ENCODE measurements at places on chromosomes 5 and 9.

GRCh38 chr9:82912645-82913044 lies 150.3 kb downstream of the RASEF start:
- H3K4me3 ChIP-seq = no peak overlapping the region
- H3K27me3 ChIP-seq = no peaks in the 10 kb centered on the region
- H3K27ac ChIP-seq = no peak overlapping the region
- DNase-seq = peak; percentile 13
- no peaks in the 10 kb centered on the region for H3K36me3 ChIP-seq

- no peak overlapping the region for H3K27ac ChIP-seq
- H3K36me3 ChIP-seq = no peaks in the 10 kb centered on the region
These were observed 34.1 kb upstream of the MSX2 start for GRCh38 chr5:174690271-174690670.

GRCh38 chr5:2326601-2327000 lies 424.9 kb downstream of the IRX2 start:
- peaks cover 5% of the 10 kb centered on the region for H3K4me1 ChIP-seq
- DNase-seq = peak; percentile 43
- no peaks in the 10 kb centered on the region for H3K36me3 ChIP-seq
- no peaks in the 10 kb centered on the region for H3K27me3 ChIP-seq
- no peak overlapping the region for H3K4me3 ChIP-seq

DNA sequence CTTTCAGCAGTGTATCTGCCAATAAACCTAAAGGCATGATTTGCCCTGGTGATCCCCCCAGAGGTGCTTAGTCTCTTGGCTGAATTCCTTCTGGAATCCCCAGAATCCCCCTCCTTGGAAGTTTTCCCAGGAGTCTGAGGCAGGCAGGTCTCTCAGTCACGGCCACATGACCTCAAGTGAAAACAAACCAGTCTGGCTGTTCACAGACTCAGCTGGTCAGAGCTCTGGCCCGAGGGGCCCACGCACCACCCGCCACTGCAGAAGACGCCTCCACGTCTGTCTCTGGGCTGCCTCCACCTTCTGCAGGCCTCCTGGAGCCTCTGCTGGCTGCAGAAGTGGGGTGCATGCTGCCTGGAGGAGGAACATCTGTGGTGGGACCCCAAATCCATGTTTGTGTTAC lies 52.5 kb downstream of the HRH2 start:
- no peak overlapping the region for H3K27ac ChIP-seq
- no peak for DNase-seq
- no peaks in the 10 kb centered on the region for H3K36me3 ChIP-seq
- no peaks in the 10 kb centered on the region for H3K4me1 ChIP-seq

DNA sequence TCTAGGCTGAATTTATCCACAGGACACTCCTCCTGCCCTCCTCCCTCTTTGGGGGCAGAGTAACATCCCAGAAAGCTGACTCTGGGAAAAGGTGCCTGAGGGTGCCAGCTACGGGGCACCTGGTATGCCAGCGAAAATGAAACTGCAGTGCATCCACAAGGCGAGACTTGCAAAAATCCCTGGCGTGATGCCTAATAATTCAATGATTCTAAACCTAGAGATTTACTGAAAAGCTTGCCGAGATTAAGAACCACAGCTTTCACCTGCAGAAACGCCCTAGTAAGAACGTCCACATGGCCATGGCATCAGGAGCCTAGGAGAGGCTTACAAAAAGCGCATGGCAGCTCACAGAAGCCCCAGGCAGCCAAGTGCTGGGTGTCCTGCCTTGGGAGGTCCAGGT lies 20.9 kb downstream of the CCNJL start:
- no peak for DNase-seq
- no peak overlapping the region for H3K4me3 ChIP-seq
- no peaks in the 10 kb centered on the region for H3K27me3 ChIP-seq
- H3K4me1 ChIP-seq = peaks cover 17% of the 10 kb centered on the region

- no peak overlapping the region for H3K4me3 ChIP-seq
- peak; percentile 87 for DNase-seq
- no peaks in the 10 kb centered on the region for H3K36me3 ChIP-seq
- no peak overlapping the region for H3K27ac ChIP-seq
- H3K27me3 ChIP-seq = no peaks in the 10 kb centered on the region
- H3K4me1 ChIP-seq = no peaks in the 10 kb centered on the region
These were observed 869.4 kb upstream of the NUDT12 start for GRCh38 chr5:104431981-104432380.

GRCh38 chr5:54438620-54439389 lies 16.7 kb upstream of the HSPB3 start:
- H3K27me3 ChIP-seq = no peaks in the 10 kb centered on the region
- H3K4me1 ChIP-seq = no peaks in the 10 kb centered on the region
- no peak overlapping the region for H3K27ac ChIP-seq
- no peaks in the 10 kb centered on the region for H3K36me3 ChIP-seq

- DNase-seq = peak; percentile 61
- H3K27me3 ChIP-seq = no peaks in the 10 kb centered on the region
- no peak overlapping the region for H3K4me3 ChIP-seq
- H3K27ac ChIP-seq = peak overlapping the region; percentile 84
These were observed 16.5 kb upstream of the SPARC start for GRCh38 chr5:151703227-151703626.

GRCh38 chr5:165881259-165881658 lies 2375.8 kb downstream of the MAT2B start:
- DNase-seq = no peak
- H3K36me3 ChIP-seq = no peaks in the 10 kb centered on the region
- H3K27ac ChIP-seq = no peak overlapping the region
- H3K27me3 ChIP-seq = no peaks in the 10 kb centered on the region

- no peaks in the 10 kb centered on the region for H3K36me3 ChIP-seq
- H3K4me1 ChIP-seq = no peaks in the 10 kb centered on the region
- no peaks in the 10 kb centered on the region for H3K27me3 ChIP-seq
- no peak overlapping the region for H3K4me3 ChIP-seq
These were observed 131.5 kb upstream of the NFIL3 start for GRCh38 chr9:91555132-91555531.

DNA sequence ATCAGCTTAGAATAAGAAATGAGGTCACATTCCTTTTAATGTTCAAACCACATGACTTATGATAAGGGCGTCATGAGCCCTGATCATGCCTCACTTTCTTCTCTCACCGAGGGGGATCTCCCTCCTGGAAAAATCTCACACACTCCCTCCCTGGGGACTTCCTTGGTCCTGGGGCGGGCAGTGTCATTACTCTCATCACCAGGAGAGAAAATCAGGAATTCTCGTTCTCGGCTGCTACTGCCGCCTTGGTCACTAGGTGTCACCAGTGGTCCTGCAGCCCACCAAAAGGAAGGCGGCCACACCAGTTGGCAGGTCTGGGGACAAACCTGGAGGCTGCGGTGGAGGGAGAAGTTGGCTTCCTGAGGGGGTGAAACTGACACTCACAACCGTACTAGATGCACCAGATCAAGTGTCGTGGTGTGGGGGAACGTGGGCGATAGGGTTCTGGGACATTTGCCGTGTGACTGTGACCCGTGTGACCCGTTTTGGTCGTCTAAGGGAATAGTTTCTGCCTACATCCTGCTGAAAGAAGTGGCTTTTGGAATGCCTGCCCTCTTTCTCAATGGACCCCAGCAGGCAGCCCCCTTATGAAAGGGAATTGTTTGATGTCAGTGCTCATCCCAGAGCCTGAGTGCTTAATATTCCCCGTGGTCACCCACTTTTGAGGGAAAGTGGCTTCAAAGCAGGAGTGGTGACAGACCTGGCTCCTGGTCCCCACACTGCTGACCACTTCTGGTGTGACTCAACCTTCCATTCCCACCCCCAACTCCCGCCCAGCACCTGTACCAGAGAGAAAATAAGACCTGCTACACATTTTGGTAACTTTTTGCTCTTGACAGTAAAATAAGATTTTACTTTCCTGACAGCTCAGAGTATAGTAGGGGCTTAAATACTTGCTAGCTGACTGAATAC lies 63.2 kb downstream of the ACER2 start:
- H3K36me3 ChIP-seq = no peaks in the 10 kb centered on the region
- no peaks in the 10 kb centered on the region for H3K27me3 ChIP-seq
- H3K4me1 ChIP-seq = peaks cover 13% of the 10 kb centered on the region
- H3K4me3 ChIP-seq = no peak overlapping the region

GRCh38 chr5:187617-188451 lies 3.5 kb upstream of the LRRC14B start:
- H3K27me3 ChIP-seq = peaks cover 9% of the 10 kb centered on the region
- DNase-seq = no peak

GRCh38 chr5:148309746-148310145 lies 2.5 kb upstream of the SPINK7 start:
- no peak overlapping the region for H3K27ac ChIP-seq
- no peak overlapping the region for H3K4me3 ChIP-seq
- H3K27me3 ChIP-seq = no peaks in the 10 kb centered on the region
- H3K36me3 ChIP-seq = no peaks in the 10 kb centered on the region
- no peak for DNase-seq

- peaks cover 4% of the 10 kb centered on the region for H3K36me3 ChIP-seq
- H3K27ac ChIP-seq = no peak overlapping the region
- peaks cover 11% of the 10 kb centered on the region for H3K27me3 ChIP-seq
- H3K4me3 ChIP-seq = peak overlapping the region; percentile 79
These were observed 1.4 kb downstream of the CHSY3 start for GRCh38 chr5:129905473-129906176.

GRCh38 chr9:68493958-68494577 lies 46.6 kb downstream of the TMEM252 start:
- no peak for DNase-seq
- no peaks in the 10 kb centered on the region for H3K4me1 ChIP-seq
- H3K27ac ChIP-seq = no peak overlapping the region
- H3K4me3 ChIP-seq = no peak overlapping the region
- H3K27me3 ChIP-seq = no peaks in the 10 kb centered on the region
- no peaks in the 10 kb centered on the region for H3K36me3 ChIP-seq

DNA sequence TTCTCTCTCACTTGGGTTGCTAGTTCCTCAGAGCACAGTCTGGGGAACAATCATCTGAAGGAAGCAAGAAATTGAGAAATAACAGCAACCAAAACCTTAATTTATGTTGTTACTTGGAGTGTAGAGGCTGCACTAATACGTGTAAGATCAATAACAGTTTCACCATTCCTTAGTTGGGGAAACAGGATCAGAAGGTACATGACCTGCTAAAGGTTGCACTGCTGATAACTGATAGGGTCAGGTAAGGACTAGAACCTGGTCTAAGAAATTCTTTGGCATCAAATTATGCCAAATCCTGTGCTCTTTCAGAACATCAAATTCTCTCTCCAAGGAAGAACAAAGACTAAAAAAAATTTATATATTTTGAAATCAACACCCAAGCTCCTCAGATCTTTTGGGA lies 278.6 kb upstream of the C9orf72 start:
- no peaks in the 10 kb centered on the region for H3K27me3 ChIP-seq
- no peaks in the 10 kb centered on the region for H3K36me3 ChIP-seq
- H3K4me3 ChIP-seq = no peak overlapping the region
- no peak for DNase-seq
- no peaks in the 10 kb centered on the region for H3K4me1 ChIP-seq

DNA sequence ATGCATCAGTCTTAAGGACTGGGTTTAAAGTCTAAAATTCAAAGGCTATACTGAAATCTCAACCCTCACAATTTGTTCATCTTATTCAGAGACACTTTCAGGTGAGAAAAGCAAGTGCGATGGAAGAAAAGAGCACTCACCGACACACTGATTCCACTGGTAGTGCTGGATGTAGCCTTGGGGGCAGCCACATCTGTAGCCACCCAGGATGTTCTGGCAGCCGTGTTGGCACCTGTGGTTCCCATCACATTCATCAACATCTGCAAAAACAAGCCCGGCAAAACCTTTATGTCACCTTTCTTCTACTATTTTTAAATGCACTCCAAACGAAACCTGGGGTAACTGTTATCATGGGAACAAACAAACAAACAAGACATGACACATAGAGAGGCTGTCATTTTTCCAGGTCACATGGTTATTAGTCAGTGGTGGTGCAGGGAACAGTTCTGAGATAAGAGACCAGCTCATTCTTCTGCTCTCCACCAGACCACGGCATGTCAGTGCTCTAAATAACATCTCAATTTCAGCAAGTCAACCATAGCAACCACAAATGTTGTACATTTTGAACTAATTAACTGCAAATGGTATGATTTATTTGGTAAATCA lies 188.4 kb downstream of the SLC12A2 start:
- H3K27ac ChIP-seq = no peak overlapping the region
- DNase-seq = no peak
- no peaks in the 10 kb centered on the region for H3K4me1 ChIP-seq
- H3K27me3 ChIP-seq = no peaks in the 10 kb centered on the region
- peaks cover 9% of the 10 kb centered on the region for H3K36me3 ChIP-seq
- no peak overlapping the region for H3K4me3 ChIP-seq

DNA sequence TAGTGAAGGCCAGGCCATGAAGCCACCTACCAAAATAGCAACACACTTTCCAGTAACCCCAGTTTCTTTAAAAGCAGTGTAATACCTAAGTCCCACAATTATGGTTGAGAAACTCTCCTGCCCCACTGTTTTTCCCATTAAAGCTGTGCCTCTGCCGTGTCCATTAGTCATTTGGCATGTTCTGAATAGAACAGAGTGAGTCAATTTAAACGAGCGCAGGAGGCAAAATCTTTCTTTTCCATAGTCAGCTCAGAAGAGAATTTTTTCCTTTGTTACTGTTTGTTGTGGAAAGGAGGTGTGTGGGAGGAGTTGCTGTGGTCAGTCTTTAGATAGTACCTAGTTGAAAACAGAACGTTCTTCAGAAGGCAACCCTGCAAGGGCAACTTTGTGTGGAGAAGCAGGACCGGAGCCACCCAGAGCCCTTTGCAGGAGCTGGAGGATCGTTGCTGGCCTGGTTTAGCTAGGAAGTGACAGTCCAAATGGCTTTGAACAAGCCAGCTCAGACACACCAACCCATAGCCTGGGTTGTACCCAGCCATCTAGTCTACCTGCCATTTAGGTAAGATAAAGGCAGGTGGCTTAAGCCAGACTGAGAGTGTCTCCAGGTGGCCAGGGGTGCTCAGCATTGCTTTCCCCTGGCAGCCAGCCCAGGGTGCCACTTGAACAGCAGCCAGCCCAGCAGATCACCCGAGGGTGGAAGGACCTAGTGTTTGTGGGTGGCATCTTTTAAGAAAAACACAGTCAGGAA lies 30.4 kb downstream of the GADD45G start:
- H3K27ac ChIP-seq = peak overlapping the region; percentile 70
- H3K36me3 ChIP-seq = no peaks in the 10 kb centered on the region
- peaks cover 50% of the 10 kb centered on the region for H3K4me1 ChIP-seq
- H3K27me3 ChIP-seq = peaks cover 11% of the 10 kb centered on the region
- DNase-seq = peak; percentile 93
- no peak overlapping the region for H3K4me3 ChIP-seq

DNA sequence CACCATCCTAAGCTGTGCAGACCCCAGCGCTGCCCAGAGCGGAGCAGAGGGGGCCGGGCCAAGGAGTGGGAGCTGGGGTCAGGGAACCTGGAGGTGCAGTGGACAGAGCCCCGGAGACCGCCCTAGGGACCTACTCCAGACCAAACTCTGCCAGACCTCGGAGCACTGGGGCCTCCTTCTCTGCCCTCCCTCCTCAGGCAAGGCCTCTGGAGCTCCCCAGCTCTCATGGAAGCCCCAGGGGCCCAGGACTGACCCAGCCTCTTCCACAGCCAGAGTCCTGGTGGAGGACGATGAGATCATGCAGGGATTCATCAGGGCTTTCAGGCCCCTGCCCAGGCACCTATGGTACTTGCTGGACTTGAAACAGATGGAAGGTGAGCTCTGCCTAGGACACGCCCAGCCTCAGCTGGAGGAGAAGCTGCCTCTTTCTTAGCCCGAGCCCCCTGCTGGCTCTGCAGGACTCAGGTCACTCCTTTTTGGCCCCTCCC lies 3.6 kb downstream of the PAEP start:
- H3K36me3 ChIP-seq = no peaks in the 10 kb centered on the region
- no peaks in the 10 kb centered on the region for H3K4me1 ChIP-seq
- H3K27me3 ChIP-seq = peaks cover 10% of the 10 kb centered on the region
- DNase-seq = no peak
- H3K27ac ChIP-seq = no peak overlapping the region

- H3K27me3 ChIP-seq = no peaks in the 10 kb centered on the region
- no peaks in the 10 kb centered on the region for H3K36me3 ChIP-seq
- no peaks in the 10 kb centered on the region for H3K4me1 ChIP-seq
- H3K27ac ChIP-seq = no peak overlapping the region
These were observed 502.8 kb downstream of the BNC2 start for GRCh38 chr9:16367605-16368231.
